ENCODE measurements at places on chromosomes 5 and 9.

GRCh38 chr5:2166306-2166978 is 283.7 kb upstream of the IRX4 start:
- DNase-seq: no peak

DNA sequence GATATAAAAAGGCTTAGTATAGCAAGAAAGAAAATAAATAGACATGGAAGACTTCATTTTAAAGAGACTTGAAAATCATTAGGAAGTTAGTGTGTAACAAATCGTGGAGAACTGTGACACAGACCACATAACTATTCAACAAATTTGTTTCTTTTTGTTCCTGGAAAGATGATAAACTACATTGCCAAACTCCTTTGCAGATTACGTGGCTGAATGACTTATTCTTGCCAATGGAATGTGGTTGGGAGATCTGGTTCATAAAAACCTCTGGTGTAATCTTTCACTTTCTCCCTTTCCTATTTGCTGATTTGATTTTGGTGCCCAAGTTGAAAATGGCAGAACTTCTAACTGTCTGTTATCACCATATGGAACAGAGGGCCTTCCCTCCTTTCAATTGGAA is 328.9 kb upstream of the MEF2C start:
- no peak for DNase-seq

- DNase-seq: no peak
Observed at GRCh38 chr9:93918061-93918460, 37.1 kb downstream of the BARX1 start.

GRCh38 chr5:160266752-160267345 is 37.5 kb downstream of the FABP6 start:
- DNase-seq: no peak

- no peak for DNase-seq
Observed at GRCh38 chr5:39284552-39284951, 65.2 kb upstream of the FYB1 start.

- DNase-seq: no peak
Observed at GRCh38 chr9:78365748-78366697, 69.1 kb downstream of the PSAT1 start.

DNA sequence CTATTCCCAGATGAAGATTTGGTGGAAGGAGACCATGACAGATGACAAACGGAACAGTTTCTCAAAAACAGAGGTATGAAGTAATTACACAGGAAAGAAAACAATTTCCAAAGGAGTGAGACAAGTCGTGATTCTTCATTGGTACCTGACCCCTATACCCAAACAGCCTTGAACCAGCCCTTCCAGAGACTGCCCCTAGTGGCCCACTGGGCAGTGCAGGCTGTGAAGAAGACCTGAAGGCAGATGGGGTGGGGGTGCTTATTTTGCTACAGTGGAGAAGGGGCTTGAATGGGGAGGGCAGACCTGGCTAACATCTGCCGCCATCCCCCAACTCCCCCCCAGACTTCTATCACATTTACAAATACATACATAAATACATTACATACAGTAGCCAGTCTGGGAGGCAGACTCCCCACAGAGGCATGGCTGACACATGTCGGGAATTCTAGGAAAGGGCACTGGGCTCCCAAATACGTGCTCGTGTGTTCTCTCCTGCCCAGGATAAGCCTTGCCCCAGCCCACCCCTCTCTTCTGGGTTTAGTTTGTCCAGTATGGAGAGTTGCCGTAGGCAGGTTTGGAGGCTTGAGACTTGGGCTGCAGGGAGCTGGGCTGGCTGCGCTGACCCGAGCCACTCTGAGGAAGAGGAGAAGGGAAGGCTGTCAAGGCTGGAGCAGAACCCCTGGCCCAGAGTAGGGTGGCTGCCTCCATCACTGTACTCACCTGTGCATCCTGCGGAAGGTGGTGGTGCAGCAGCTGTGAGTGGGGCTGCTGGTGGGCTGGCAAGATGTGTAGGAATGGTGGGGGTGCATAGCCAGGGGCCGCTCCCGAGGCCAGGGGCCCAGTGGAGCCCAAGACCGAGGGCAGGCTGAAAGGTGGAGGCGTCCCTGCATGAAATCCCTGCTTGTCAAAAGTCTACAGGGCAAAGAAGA is 105.3 kb downstream of the UBE2R2 start:
- DNase-seq: peak; percentile 38

GRCh38 chr9:4814913-4815312 is 22.2 kb downstream of the RCL1 start:
- DNase-seq: no peak

GRCh38 chr5:147522435-147522834 is 12.6 kb upstream of the DPYSL3 start:
- DNase-seq: no peak

DNA sequence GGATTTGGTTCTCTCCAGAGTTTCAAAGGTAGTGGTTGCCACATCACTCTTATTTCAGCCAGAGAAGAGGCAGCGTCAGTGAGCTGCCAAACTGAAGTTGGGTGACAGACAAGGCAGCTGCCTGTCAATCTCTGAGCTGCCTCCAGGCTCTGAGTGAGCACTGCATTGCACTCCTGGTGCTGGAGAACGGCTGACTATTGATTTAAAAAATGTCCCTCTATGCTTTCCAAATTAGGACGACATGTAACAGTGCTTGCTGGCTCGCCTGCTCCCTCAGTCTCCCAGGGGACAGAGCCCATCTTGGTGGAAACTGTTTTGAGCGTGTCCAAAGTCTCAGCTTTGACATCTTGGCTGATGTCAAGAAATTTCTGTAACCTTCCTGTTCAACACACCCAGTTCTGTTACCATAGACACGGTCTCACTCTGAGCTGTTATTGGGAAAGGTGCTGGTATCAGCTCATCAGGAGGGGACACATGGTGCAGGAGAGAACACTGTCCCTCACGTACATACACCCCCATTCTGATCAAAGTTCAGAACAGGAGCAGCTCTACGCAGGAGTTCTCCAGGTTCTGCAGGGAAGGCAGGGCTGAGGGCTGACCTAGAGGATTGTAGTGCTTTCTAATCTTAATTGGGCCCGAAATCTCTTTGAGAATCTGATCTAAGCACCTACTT is 15.7 kb downstream of the PCDH12 start:
- no peak for DNase-seq

DNA sequence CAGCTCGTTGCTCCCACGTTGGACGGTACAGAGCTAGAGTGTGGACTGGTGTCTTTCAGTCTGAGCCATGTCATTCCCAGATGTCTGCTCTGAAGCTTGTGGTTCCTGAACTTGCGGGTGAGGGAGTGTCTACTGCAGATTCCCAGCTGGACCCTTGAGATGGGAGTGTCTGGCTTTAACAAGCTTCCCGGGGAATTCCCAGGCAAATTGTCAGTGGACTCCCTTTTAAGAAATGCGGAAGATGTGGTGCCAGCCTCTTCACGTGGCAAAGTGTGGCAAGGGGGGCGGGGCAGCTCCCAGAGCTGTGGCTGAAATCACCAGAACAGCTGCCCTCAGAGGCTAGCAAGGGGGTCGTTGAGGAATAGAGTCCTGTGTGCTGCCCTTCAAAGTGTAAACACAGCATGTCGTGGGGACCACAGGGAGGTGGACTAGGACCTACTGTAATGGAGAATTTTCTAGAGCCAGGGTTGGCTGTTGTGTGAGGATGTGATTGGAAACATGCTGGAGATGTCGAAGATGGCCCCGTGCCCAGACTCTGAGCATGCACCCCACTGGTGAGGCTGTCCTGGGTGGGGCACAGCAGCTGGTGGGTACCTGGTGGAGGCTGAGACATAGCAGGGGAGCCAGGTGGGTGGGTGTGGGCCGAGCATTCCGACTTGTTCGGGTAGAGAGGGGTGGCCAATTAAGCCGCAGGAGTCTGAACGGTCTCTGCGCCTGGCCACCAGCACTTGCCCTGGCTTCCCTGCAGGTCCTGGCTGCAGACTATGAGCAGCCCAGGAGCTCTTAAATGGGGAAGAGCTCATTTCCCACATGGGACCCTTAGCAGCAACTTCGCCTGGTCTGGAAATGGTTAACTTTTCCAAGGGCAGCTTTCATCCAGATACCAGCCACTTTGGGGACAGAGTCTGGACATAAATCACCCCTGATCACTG is 37.4 kb downstream of the PRRX2 start:
- DNase-seq: no peak

DNA sequence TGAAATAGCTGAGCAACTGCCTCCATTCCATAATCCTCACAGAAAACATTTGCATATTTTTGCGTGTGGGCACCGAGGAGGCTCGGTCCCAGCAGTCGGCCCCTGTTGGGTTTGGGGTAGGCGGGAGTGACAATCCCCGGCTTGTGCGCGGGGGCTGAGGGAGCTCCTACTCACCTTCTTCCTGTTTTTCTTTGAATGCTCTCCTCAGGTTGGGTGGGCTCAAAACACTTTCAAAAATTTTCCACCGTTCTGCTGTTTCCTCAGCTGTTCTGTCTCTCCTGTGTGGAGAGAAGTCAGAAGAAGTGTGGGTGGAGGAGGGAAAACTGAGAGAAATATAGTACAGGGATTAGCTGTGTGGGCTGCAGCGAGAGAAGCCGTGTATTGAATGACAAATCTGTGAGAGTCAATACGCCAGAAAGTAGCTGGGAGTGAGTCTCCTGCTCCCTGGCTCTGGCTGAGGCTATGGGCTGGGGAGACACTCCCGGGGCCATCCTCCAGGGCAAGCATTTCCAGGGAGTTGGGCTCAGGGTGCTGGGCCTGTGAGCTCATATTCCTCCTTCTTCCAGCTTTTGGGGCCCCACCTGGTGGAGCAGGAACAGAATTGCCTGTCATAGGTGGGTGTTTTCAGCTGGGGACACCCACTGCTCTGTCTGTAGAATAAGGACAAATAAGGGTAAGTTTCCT is 84.7 kb downstream of the CMYA5 start:
- no peak for DNase-seq

- DNase-seq: no peak
Observed at GRCh38 chr9:9556865-9557803, 1055.7 kb downstream of the PTPRD start.

- DNase-seq: no peak
Observed at GRCh38 chr5:150413176-150413901, 629 bp upstream of the CD74 start.

- DNase-seq: no peak
Observed at GRCh38 chr5:173202266-173202875, 32.6 kb downstream of the NKX2-5 start.

DNA sequence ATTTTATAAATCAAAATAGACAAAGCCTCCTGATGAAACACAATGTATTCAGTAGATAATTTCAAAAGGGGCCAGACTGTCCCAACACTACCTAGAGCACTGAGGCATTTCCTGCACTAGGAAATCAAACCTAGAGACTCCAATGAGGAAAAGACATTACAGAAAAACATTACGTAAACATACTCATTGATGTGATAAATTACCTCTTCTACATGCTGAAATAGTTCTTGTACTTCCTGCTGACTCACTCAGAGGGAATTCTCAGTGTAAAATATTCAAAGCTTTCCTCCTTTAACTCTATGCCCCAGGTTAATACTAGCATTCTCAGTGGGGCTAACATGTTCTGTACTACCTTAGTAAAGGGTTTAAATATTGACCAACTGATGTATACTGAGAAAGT is 178.0 kb downstream of the ESM1 start:
- no peak for DNase-seq

- no peak for DNase-seq
Observed at GRCh38 chr9:134060546-134060945, 7.3 kb downstream of the BRD3 start.

Measured in stimulated activated CD4-positive, alpha-beta T cell treated with anti-CD3 and anti-CD28 coated beads, Interleukin-4, amount 100 ng/mL, for 48 hours (primary cell).